ENCODE measurements at places on chromosomes 2 and 18. TPM values are rescaled to one million over a fixed set of nuclear protein-coding genes. Genes with fewer than 3 reads are reported as not detected.

GRCh38 chr2:237581751-237582746, 8.5 kb downstream of the RAB17 start:
- no peaks in the 10 kb centered on the region for H3K27me3 ChIP-seq
- no peak for DNase-seq
- no peak overlapping the region for H3K4me3 ChIP-seq
- no peaks in the 10 kb centered on the region for H3K4me1 ChIP-seq
- H3K36me3 ChIP-seq, result no peaks in the 10 kb centered on the region

DNA sequence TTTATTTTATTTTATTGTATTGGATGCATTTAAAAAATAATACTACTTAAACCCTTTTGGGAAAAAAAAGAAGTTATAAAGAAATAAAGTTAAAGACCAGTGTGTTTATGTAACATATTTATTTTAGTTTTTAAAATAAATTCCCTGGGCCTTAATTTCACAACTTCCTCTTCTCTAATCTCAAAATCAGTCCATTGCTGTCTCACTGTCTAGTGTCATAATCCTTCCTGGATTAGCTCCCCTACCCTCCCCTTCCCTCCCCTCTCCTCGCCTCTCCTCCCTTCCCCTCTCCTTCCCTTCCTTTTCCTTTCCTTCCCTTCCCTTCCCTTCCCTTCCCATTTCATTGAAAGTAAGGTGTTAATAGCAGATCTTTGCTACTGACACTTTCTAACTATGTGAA, 40.3 kb upstream of the ZEB2 start:
- H3K27me3 ChIP-seq, result peaks cover 2% of the 10 kb centered on the region
- no peak overlapping the region for H3K4me3 ChIP-seq
- DNase-seq, result no peak
- H3K27ac ChIP-seq, result no peak overlapping the region
- no peaks in the 10 kb centered on the region for H3K4me1 ChIP-seq

DNA sequence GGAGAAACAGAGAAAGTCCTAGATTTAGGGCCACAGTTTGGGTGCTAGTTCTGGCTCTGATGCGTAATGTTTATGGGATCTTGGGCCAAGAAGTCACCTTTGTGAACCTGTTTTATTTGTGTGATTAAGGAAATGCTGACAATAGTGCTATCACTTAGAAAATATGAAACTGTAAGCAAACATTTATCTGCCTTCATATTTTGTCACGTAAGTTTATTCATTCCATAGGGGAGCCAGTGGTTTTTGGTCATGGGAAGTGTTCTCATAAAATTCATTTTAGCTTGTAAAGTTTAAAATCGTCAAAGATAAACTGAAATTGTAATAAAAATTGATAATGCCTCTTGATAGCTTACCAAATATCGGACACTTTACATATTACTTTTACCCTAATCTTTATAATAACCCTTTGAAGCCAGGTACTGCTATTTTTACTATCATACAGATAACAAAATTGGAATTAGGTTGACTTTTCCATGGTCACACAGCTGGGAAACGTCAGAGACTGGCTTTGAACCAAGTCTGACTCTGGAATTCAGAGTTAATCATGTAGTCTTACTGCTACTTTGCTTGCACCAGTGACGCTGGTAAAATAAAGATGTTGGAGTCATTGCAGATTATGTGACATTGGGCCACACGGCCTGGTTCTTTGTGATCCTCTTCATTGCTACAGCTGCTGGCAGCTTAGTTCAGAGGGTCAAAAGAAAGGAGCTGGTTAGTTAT, 99.7 kb downstream of the ICA1L start:
- peaks cover 12% of the 10 kb centered on the region for H3K36me3 ChIP-seq
- no peaks in the 10 kb centered on the region for H3K27me3 ChIP-seq
- no peak overlapping the region for H3K4me3 ChIP-seq
- no peak overlapping the region for H3K27ac ChIP-seq
- no peaks in the 10 kb centered on the region for H3K4me1 ChIP-seq

DNA sequence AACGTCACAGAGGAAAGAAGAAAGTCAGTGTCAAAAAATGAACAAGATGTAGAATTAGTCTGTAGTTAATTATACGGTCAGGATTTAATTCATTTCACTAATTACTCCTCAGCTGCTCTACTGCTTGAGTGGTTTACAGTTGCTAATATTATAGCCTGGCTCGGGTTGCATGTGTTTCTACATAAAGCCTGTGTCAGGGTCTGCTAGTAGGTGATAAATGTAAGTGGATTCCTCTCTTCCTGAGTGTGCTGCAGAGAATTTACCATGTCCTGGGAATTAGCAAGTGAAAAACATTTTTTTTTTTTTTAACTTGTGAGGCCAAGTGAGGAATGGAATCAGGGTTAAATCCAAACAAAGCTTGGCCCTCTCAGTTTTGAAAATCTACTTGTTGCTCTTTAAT, 622.6 kb downstream of the EPHA4 start:
- DNase-seq, result no peak
- H3K4me1 ChIP-seq, result no peaks in the 10 kb centered on the region
- no peak overlapping the region for H3K27ac ChIP-seq
- H3K4me3 ChIP-seq, result no peak overlapping the region

DNA sequence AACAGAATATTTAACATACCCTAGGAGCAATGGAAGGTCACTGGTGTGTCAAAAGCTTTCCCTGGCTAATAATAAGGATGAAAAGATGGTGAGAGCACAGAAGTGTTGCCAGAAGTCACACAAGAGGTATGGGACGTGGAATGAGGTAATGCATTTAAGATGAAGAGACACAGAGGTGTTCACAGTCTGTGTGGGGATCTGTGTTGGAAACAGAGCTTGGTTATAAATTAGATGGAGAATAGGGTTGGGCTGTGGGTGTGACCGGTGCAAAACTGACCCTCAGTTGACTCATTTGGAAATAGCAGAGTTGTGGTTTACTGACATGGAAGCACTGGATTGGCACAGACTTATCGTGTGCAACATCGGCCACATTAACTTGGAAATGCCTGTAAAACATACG, 372.5 kb downstream of the SATB2 start:
- H3K27me3 ChIP-seq, result no peaks in the 10 kb centered on the region
- no peaks in the 10 kb centered on the region for H3K4me1 ChIP-seq
- no peak overlapping the region for H3K27ac ChIP-seq

DNA sequence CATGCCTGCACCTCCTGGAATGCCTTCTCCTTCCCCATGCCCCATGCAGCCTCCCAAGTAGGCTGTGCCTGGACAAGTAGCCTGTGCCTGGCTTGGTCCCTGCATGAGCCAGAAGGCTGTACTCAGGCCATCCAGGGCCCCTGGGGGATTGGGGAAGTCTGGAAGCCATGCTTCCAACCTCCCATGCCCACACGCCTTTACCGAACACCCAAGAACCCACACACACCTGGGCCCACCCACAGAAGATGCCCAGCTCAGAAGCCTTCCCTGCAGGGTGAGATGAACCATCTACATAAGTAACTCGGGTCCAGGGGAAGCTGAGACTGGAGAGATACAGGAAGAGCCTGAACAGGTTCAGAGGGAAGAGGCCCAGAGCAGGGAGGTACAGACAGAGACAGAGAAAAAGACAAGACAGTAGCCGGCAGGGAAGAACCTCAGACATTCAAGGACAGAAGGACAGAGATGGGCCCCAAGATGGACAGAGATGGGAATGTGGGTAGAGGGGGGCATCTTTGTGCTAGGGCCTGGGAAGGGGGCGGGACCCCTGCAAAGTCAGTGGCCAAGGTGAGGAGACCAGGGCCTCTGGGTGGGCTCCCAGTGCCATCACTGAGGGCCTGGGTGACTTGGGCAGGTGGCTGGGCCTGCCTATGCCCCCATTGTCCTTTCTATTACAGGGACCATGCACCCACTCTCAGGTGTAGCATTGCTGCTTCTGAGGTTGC, 4.3 kb downstream of the BIN1 start:
- no peak overlapping the region for H3K4me3 ChIP-seq
- no peaks in the 10 kb centered on the region for H3K36me3 ChIP-seq
- no peak for DNase-seq
- H3K4me1 ChIP-seq, result peaks cover 17% of the 10 kb centered on the region

- H3K27ac ChIP-seq, result no peak overlapping the region
- H3K4me3 ChIP-seq, result no peak overlapping the region
- no peaks in the 10 kb centered on the region for H3K4me1 ChIP-seq
- no peak for DNase-seq
- no peaks in the 10 kb centered on the region for H3K36me3 ChIP-seq
Observed at GRCh38 chr2:2007551-2008501, 263.5 kb upstream of the PXDN start.

- no peaks in the 10 kb centered on the region for H3K4me1 ChIP-seq
- peaks cover 3% of the 10 kb centered on the region for H3K27me3 ChIP-seq
- H3K36me3 ChIP-seq, result no peaks in the 10 kb centered on the region
Observed at GRCh38 chr2:196538189-196538588, 101.3 kb upstream of the CCDC150 start.

DNA sequence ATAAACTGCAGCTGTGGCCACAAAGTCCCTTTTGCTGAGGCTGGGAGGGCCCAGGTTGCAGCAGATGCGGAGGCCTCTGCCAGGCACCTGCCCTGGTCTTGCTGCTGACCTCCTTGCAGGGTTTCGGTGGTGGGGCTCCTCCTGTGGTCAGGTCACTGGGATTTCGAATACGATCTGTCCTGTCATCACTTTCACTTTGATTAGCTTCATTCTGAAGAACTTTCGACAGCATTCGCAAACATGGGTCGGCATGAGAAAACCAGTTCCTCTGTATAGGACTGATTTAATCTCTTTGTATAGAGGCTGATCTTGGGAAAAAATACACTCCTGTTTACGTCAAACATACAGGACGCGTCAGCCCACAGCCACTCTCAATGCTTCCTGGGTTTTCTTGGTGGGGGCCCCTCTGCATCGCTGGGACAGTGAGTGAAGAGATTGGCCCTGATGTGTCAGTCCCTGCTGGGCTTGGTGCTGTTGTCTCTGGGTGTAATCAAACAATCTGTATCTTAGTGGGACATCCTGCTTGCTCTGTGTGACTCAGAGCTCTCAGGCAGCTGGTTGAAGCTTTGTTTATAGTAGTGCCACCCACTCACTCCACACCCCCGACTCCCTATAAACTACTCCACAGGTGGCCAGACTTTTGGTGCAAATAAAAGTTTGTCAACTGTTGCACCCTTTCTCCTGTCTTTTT, 209.4 kb upstream of the CXCR4 start:
- no peaks in the 10 kb centered on the region for H3K36me3 ChIP-seq
- H3K27ac ChIP-seq, result peak overlapping the region; percentile 72
- H3K4me3 ChIP-seq, result peak overlapping the region; percentile 67
- H3K27me3 ChIP-seq, result no peaks in the 10 kb centered on the region
- DNase-seq, result peak; percentile 89

DNA sequence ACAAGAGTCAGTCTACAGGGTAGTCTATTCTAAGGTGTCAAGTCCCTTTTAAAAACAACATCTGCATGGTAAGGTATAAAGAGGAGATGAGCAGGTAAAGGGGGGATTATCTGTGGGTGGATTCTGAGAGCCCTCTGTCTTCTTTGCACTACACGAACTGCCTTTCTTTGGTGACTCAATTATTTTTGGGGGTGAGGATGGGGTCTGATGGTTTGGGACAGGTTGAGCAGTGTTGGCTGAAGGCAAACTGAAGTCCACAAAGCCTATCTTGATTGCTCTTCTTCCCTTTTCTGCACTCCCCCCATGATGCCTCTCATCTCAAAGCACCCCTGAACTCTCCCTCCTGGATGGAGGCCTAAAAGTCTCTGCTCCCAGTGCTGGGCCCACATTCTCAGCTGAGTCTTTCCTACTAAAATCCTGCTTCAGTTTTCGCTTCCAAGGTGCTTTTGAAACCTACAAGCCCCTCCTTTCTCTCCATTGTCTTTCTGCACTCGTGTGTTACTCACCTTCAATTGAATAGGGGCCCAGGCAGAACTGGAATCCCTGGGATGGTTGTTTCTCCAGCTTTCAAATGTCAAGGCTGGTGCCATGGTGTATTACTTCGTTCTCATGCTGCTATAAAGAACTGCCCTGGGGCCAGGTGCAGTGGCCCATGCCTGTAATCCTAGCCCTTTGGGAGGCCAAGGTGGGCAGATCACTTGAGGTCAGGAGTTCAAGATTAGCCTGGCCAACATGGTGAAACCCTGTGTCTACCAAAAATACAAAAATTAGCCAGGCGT, 64.3 kb downstream of the PRKCE start:
- no peak overlapping the region for H3K27ac ChIP-seq
- no peak overlapping the region for H3K4me3 ChIP-seq
- no peaks in the 10 kb centered on the region for H3K27me3 ChIP-seq
- no peaks in the 10 kb centered on the region for H3K36me3 ChIP-seq

DNA sequence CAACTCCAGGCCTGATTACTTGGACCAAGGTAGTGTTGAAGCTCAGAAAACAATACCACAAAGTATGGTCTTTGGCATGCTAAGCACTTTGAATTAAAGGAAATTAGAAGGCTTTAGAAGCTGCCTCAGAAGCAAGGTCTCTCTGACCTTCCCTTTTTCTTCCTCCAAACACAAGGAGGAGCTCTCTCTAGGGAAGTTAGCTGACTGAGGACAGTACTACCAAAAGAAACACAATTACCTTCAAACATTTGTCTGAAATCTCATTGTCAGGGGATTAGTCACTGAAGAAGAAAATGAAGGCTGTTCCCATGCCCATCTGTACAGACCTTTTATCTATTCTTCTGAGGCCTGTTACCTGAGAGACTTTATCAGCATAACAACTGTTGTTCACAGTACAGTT, 279.3 kb downstream of the CDH20 start:
- H3K27me3 ChIP-seq, result no peaks in the 10 kb centered on the region
- H3K4me3 ChIP-seq, result no peak overlapping the region
- no peaks in the 10 kb centered on the region for H3K4me1 ChIP-seq
- no peak for DNase-seq

Gene IL1RL1
- 0.89 TPM for total RNA-seq

Gene FZD7
- 0.42 TPM for total RNA-seq

Gene QPCT
- not detected for total RNA-seq

Gene CD8B2
- not detected for total RNA-seq

Gene TTN
- 153 TPM for total RNA-seq
